ENCODE measurements at places on chromosomes 3 and 15.

DNA sequence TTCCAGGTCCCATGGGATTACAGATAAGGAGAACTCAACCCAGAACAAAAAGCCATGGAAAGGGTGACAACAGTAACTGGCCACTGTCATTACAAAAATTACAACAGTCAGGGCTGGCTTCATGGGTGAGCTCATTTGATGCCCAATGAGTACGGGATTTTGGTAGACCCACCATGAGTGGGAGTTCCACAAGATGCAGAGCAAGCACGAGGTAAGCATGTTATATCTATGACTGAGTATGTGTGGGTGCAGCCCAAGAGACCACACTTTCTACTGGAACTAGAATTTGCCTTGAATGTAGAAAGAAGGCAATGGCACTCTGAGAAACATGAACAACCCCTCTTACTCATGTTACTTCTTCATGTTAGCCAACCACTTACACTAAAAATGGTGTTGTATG, 83.3 kb downstream of the IGF2BP2 start:
- H3K4me1 ChIP-seq, result peaks cover 58% of the 10 kb centered on the region
- H3K27ac ChIP-seq, result no peak overlapping the region
- no peaks in the 10 kb centered on the region for H3K27me3 ChIP-seq
- no peaks in the 10 kb centered on the region for H3K36me3 ChIP-seq

DNA sequence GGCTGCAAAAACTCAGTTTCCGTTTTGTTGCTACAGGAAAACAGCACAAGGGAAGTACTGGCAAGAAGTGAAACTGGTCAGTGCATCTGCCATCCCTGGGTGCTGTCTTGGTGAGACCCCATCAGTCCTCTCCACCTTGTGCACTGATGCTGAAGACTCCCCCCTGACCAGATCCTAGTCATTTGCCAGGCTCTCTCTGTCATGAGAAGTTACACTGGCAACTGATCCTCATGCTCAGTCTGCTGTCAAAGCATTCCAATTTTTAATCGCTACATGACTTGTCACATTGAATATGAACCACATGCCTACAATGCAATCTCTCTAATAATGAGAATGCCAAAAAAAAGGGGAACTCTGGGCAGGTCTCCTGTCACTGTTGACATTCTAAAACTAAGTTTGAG, 296.5 kb downstream of the ZIC1 start:
- peaks cover 18% of the 10 kb centered on the region for H3K27me3 ChIP-seq
- H3K36me3 ChIP-seq, result no peaks in the 10 kb centered on the region
- H3K4me1 ChIP-seq, result no peaks in the 10 kb centered on the region
- no peak overlapping the region for H3K27ac ChIP-seq
- DNase-seq, result no peak
- H3K4me3 ChIP-seq, result no peak overlapping the region

DNA sequence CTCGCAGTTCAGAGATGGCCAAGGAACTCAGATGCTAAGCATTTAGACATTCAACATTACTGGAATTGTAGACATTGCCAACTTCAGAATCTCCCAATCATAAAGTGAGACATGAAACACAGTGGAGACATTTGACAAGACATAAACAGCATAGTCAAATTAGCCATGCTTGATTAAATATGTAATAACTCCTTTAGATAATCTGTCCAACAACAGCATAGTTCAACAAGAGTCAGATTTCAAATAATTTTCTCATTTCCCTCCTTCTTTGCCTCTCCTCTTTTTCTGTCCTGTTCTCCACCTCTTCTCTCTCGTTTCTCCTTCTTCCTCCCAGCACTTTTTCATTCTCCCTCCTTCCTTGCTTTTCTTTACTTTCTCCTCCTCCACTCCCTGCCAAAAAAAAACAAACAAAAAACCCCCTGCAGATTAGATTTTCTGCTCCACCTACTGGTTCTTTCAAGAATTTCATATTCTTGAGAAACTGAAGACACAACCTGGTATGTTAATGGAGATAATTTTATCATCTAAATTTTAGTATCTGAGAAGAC, 20.2 kb downstream of the CPOX start:
- peaks cover 3% of the 10 kb centered on the region for H3K4me1 ChIP-seq
- H3K27ac ChIP-seq, result no peak overlapping the region
- no peak for DNase-seq
- no peaks in the 10 kb centered on the region for H3K27me3 ChIP-seq
- H3K4me3 ChIP-seq, result no peak overlapping the region

DNA sequence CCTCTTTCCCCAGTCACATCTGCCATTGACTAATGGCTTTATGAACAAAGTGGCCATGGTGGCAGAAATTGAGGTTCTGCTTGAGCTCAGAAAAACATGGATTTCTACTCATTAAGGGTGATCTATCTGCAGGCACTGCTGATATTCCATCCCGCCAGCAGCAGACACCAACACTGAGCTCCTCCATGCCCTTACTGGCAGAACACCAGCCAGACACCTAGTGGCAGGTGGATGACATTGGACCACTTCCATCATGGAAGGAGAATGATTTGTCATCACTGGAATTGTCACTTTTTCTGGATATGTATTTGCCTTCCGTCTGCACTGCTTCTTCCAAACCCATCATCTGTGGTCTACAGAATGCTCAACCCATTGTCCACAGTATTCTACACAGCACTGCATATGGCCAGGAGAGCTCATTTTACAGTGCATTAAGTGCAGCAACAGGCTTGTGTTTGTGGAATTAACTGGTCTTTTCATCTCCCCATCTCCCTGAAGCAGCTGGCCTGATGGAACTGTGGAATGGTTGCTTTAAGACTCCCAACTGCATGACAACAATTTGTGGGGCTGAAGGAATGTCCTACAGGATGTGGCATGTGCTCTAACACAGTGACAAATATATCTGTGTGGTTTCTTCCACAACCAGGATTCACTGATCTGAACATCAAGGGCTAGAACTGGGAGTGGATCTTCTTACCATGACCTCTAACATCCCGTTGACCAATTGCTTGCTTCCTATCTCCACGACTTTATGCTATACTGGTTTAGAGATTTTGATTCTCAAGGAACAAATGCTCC, 103.4 kb downstream of the WNT7A start:
- H3K27ac ChIP-seq, result no peak overlapping the region
- no peaks in the 10 kb centered on the region for H3K36me3 ChIP-seq
- H3K27me3 ChIP-seq, result no peaks in the 10 kb centered on the region
- no peak overlapping the region for H3K4me3 ChIP-seq
- DNase-seq, result peak; percentile 0

DNA sequence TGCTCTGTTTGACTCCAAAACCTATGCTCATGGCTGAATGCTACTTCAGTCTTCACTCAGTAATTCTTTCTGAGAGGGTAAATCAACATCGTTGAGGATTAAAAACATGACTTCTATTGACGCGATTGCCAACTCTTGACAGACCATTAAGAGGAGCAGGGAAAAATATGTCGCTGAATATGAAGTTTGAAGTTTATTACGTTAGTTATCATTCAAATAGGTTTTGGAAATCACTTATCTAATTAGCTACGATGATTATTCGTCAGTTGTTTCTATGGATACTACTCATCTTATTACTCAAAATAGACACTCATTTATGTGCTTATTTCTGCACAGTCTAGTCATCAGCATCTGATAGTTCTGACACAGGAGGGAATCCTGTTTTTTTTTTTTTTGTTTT, 279.2 kb upstream of the TBL1XR1 start:
- H3K4me3 ChIP-seq, result no peak overlapping the region
- H3K27me3 ChIP-seq, result no peaks in the 10 kb centered on the region
- DNase-seq, result no peak

GRCh38 chr15:47888385-47889100, 171.2 kb downstream of the SEMA6D start:
- peaks cover 3% of the 10 kb centered on the region for H3K27me3 ChIP-seq
- no peak overlapping the region for H3K27ac ChIP-seq
- H3K36me3 ChIP-seq, result no peaks in the 10 kb centered on the region
- H3K4me1 ChIP-seq, result peaks cover 3% of the 10 kb centered on the region

DNA sequence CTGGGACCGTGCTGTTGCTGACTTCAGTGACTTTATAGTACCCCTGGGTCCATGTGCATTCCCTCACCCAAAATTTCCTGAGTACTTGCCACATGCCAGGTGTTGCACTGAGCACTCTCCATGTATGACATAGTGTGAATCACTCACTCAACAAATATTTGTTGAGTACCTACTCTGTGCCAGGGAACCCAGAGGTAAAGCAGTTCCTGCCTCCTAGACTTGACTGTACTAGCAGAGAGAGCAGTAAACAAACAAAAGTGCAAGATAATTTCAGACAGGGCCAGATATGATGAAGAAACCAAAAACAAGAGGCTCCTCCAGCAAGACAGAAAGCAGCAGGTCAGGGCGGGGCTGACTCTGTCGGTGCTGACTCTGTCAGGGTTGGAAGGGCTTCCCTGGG, 12.2 kb downstream of the TGM4 start:
- peaks cover 15% of the 10 kb centered on the region for H3K4me1 ChIP-seq
- no peak overlapping the region for H3K4me3 ChIP-seq
- no peaks in the 10 kb centered on the region for H3K27me3 ChIP-seq
- DNase-seq, result no peak
- no peak overlapping the region for H3K27ac ChIP-seq

DNA sequence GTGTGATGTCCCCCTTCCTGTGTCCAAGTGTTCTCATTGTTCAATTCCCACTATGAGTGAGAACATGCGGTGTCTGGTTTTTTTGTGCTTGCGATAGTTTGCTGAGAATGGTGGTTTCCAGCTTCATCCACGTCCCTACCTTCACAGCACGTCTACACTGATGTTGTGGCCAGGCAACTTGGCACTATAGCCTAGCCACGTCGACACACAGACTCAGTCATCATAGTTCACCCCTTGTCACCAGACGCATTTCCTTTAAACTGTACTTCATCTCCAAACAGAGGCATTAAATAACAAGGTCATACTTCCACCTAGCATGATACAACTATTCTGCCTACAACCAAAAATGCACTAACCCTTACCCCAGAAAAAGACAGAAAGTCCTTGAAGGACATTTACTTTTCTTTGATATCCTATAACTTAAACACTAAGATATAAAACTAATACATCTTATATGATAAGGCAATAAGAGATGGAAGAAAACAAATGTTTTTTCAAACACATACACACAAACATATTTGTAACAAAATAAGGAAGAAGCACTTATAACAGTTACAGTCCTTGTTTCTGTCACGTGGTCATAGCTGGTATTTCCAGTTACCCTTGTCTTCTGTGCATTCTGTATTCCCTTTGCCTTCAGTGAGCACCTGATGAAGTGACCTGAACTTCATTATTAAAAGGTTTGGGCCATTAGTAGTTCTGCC, 121.4 kb downstream of the KLF13 start:
- H3K27me3 ChIP-seq, result no peaks in the 10 kb centered on the region
- no peak overlapping the region for H3K4me3 ChIP-seq
- no peak overlapping the region for H3K27ac ChIP-seq
- no peak for DNase-seq

DNA sequence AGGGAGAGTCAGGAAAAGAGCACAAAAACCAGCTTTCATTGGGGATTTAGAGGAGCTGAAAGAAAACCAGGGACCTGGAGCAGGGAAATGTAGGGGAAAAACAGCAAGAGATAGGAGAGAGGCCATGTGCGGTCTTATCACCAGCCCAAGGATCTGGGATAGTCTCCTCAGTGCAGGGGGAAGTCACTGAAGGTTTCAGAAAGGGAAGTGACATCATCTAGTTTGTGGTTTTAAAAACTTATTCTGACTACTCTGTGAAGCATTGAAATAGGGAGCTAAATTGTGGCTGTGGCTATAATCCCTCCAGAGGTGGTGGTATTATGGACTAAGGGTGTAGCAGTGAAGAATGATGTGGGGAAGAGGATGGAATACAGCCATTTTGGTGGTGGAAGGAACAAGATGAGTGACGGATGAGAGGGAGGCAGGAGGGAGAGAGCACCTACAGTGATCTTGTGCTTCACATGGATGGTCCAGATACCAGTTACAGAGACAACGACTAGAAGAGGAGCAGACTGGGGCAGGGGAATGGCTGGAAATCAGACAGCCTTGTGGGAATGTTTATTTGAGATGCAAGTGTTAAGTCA, 72.7 kb downstream of the HMG20A start:
- H3K27me3 ChIP-seq, result no peaks in the 10 kb centered on the region
- peaks cover 4% of the 10 kb centered on the region for H3K36me3 ChIP-seq
- no peak for DNase-seq
- H3K27ac ChIP-seq, result peak overlapping the region; percentile 47
- no peak overlapping the region for H3K4me3 ChIP-seq
- H3K4me1 ChIP-seq, result peaks cover 79% of the 10 kb centered on the region

GRCh38 chr3:15428539-15428938, 1.1 kb downstream of the EAF1 start:
- H3K4me1 ChIP-seq, result peaks cover 34% of the 10 kb centered on the region
- no peaks in the 10 kb centered on the region for H3K27me3 ChIP-seq
- DNase-seq, result no peak
- peak overlapping the region; percentile 96 for H3K4me3 ChIP-seq

DNA sequence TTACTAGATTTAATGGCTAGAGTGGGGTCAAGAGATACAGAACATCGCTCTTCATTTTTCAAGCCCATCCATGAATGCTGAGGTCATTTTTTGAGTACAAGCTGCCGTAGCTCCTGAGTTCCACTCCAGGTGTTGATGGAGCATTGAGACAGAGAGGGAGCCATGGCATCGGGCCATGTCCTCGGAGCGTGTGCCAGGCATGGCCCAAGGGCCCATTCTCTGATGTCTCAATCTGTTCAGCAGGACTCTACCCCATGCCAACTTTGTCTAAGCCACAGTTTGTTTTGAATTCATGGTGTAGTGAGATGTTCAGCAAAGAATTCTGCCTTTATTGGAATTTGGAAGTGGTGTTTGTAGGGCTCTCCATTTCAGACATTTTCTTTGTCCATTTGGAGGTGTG, 110.5 kb upstream of the ADAMTS9 start:
- no peaks in the 10 kb centered on the region for H3K27me3 ChIP-seq
- H3K4me1 ChIP-seq, result peaks cover 9% of the 10 kb centered on the region
- DNase-seq, result no peak
- H3K27ac ChIP-seq, result no peak overlapping the region
- no peaks in the 10 kb centered on the region for H3K36me3 ChIP-seq
- no peak overlapping the region for H3K4me3 ChIP-seq

DNA sequence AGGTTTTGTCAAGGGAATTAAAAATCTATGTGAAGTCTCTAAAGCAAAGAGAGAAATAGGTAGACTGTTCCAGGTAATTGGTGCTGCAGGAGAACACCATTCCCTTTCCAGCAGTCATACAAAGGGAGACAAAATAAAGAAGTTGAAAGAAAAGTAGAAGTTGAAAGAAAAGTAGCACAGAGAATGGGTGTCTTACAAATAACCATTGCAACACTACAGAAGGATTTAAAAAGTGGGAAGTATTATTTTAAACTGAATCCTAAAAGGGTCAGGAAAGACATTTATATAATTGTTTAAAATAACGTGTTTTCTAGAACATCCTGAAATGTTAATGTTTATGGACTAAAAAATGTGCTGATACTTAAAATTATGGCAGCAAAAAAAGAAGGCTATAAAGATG, 223.8 kb downstream of the RSRC1 start:
- no peaks in the 10 kb centered on the region for H3K27me3 ChIP-seq
- H3K27ac ChIP-seq, result no peak overlapping the region
- no peaks in the 10 kb centered on the region for H3K4me1 ChIP-seq
- DNase-seq, result no peak
- no peaks in the 10 kb centered on the region for H3K36me3 ChIP-seq

DNA sequence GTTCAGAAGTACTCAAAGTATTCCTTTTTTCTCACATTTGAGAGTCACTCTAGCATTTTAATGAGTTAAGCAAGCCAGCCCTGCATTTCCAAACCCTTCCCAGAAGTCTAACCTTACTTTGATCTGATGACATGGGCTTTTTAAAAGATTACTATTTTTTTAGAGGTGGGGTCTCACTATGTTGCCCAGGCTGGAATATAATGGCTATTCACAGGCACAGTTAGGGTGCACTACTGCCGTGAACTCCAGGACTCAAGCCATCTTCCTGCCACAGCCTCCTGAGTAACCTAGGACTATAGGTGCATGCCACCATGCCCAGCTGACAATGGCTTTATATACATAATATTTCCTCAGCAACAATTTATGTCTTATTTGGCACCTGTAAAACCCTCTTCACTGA, 64.1 kb upstream of the GOLGA6B start:
- H3K27ac ChIP-seq, result no peak overlapping the region
- H3K4me3 ChIP-seq, result no peak overlapping the region
- H3K4me1 ChIP-seq, result peaks cover 4% of the 10 kb centered on the region
- no peak for DNase-seq
